Occipital lobe (tissue), 3 donors: ENCODE measurements at places on chromosomes 2 and 18.

DNA sequence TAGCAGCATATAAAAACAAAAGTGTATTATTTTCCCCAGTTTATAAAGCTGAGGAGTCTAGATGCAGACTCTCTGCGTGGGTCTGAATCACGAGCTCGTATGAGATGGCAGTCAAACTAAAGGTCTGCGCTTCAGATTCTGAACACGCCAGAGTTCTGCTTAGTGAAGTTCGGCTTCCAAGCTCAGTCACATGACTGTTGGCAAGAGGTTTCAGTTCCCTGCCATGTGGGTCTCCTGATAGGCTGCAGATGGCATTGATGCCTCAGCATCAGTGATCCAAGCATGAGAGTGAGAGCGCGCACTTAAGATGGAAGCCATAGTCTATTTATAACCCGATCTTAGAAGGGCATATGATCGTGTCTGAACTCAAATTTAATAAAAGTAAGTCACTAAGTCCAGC lies 242.8 kb upstream of the DOK6 start:
- no peak for DNase-seq

DNA sequence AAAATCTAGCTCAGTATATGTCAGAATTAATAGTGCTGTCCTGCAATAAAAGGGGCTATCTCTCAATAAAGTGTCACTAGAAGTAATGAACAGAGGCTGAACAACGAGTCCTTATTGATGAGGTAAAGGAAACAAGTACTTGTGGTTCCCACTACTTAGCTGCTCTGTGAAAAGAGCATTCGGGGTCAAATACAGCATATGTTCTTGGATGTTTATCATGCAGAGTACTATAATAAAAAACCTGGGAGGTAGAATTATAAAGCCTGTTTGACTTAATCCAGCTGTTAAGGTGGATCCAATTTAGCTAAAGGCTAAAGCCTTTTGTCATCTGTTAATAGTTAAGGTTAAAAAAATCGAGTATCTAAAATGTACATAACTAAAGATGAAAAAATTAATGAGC lies 32.4 kb downstream of the SLC35F5 start:
- DNase-seq, result no peak

- DNase-seq, result no peak
Measured at GRCh38 chr2:231084565-231084964, 27.9 kb downstream of the PSMD1 start.

GRCh38 chr2:443741-444140 lies 155.8 kb upstream of the ALKAL2 start:
- DNase-seq, result no peak

DNA sequence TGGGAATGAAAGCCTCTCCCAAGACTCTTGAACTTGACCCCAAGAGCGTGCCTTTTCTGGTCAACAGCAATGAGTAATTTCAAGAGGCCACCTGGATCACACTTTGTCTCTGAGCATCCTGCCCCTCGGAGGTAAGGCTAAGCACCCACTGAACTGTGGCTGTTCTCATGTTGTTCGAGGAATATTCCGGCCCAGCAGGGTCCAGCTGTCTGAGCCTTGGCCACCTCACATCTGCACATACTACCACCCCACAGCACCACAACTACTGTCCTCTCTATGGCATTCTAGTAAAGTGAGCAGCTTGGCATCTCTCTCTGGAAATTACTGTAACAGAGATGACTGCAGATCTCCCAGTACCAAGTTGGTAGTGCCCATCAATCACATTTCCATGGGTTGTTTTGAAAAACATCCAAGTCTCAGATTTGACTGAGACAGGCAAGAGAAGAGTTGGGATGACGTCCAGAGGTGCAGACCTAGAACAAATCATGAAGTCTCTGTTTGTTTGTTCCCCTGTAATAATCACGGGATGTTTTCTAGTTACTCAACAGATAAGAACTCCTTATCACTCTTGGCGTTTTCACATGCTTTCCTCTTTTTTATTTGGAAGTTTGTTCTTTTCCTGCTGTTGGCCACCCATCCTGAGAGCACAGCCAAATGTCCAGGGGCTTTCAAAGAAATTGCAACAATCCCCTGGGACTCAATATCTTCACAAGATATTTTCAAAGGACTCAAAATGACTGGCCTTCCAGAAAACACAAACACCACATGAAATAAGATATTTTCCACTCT lies 336.0 kb upstream of the TNP1 start:
- no peak for DNase-seq
